ENCODE measurements at places on chromosomes 13 and 19.

DNA sequence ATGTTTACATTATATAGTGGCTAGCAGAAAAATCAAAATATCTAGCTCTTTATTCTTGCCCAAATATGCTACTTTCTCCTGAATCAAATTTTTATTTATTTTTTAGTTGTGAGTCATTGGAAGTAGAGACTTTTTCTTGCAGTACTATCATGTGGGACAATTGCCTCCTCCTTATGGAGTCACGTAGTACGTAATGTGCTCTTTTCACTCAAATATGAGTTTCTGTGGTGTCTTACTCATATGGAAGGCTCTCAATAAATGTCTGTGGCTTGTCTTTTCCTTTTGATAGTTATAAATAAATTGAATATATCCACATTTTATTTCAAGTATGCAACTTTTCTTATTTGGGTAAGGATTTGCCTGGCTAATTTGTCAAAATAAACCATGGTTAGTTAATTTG is 1411.0 kb upstream of the SLC10A2 start:
- DNase-seq: no peak

GRCh38 chr19:39401549-39402345 is 4.9 kb upstream of the ZFP36 start:
- no peak for DNase-seq

DNA sequence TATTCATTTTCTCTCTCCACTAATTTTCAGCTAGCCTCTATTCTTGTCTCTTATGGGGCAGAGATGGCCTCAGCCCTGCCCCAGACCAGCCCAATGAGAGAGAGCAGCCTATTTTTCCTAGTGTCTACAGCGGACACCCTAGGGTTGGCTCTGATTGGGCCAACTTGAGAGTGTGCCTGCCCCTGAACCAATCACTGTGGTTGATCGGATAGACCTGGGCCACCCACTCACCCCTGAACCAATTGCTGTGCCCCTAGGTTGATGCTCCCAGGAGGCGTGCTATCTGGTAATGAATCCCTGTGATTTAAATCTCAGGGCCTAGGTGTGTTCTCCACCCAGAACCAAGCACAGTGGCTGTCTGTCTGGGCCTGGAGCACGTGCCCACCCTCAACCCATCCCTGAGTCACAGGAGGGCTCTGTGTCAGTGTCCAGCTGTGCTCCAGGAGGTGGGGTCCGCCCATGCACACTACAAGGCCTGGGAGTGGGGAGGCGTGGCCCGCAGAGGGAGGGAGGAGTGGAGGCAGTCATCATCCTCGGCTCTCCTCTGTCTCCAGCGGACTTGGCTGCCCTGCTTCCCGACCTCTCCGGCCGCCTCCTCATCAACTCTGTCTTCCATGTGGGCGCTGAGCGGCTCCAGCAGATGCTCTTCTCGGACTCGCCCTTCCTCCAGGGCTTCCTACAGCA is 14.9 kb upstream of the SCN1B start:
- no peak for DNase-seq

- DNase-seq: no peak
Observed at GRCh38 chr19:55473225-55474012, 3.0 kb upstream of the ZNF628 start.

DNA sequence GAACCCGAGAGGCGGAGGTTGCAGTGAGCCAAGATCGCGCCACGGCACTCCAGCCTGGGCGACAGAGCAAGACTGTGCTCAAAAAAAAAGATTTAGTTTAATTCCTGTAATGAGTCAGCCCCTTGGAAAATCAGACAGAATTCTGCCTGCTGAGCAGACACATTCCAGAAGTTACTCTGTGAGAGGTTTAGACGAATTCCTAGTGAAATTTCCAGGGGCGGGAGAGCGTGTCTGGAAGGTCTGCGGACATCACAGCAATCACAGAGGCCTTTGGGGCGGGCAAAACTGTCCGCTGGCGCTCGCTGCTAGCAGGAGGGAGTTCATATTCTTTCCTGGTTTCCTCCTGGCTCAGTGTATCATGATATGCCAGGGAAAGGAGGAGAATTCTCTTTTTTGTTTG is 17.5 kb downstream of the MISP start:
- no peak for DNase-seq
